NCI-H446 treated with DMSO at 0.1 percent for 48 hours (cell line): ENCODE measurements at places on chromosomes 13 and 19.

GRCh38 chr19:42199440-42200115 lies 17.9 kb downstream of the DEDD2 start:
- no peak for DNase-seq

DNA sequence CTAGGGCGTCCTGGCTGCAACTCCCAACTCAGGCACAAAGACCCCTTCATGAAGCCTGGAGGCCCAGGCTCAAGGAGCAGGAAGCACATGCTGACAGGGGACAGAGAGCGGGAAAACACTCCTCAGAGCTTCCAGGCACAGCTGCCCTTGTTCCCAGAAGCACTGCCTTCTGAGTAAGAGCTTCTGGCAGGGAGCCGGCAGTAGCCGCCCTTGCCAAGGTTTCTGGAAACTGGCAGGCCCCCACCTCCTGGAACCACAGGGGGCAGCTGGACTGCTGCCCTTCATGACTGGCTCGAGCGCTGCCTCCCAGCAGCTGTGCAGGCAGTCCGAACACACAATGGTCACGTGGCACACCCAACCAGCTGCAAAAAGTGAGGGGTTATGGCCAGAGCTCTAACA lies 33.6 kb upstream of the EPHX3 start:
- DNase-seq, result peak; percentile 92

DNA sequence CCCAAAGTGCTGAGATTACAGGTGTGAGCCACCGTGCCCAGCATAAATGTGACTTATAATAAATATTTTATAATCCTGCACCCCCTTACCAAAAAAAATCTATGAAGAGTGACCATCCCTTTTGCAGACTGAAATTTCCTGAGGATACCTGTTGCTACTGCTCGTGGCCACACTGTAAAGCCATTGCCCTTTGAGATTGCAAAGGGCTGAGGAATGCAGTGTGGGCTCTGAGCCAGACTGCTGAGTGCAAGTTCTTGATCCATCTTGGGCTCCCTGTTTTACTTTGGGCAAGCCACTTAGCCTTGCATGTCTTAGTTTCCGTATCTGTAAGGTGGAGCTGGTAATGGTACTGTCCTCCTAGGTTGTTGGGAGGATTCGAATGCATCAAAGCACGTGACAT lies 23.4 kb downstream of the SIPA1L3 start:
- no peak for DNase-seq

- DNase-seq, result no peak
These were observed 24.4 kb downstream of the IL17D start for GRCh38 chr13:20727856-20728255.

- no peak for DNase-seq
These were observed 34.1 kb upstream of the POMP start for GRCh38 chr13:28624707-28625432.

- no peak for DNase-seq
These were observed 4.6 kb downstream of the RBM26 start for GRCh38 chr13:79401259-79402070.

DNA sequence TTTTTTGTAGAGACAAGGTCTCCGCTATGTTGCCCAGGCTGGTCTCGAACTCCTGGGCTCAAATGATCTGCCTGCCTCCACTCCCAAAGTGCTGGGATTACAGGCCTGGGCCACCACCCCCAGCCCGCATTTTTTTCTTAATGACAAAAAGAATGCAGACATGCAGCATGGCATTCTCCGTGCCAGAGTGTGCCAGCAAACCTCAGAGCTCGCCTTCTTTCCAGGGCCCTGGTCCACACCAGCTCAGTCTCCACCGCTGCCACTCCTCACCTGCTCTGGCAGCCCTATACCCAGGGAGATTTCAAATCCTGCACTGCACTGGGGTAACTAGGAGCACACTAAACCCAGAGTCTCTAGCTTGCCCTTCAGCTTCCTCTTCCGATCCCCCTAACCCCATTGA lies 41.7 kb downstream of the ZIC5 start:
- no peak for DNase-seq

DNA sequence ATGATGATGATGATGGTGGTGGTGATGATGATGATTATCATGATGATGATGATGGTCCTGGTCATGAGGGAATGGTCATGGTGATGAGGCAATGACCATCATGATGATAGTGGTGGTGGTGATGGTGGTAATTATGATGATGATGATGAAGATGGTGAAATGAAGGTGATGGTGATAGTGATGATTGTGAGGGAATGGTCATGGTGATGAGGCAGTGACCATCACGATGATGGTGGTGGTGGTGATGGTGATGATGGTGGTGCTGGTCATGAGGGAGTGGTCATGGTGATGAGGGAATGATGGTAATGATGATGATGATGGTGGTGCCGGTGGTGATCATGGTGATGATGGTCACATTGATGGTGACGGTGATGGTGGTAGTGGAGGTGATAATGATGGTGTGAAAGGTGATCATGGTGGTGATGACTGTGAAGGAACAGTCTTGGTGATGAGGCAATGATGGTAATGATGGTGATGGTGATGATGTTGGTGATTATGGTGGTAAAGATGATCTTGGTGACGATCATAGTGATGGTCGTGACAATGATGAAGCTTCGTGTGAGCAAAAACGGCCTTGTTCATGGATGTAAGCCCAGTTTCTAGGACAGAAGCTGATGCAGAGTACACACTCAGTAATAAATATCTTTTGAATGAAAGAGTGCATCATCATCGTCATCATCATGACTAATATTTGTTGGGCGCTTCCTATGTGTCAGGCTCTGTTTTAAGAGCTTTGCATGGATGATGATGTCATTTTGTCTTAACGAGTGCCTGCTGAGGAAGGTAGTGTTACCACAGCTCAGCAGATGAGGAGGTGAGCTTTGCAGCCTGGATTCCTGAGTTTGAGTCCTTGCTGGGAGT lies 17.3 kb downstream of the SBK2 start:
- no peak for DNase-seq

- DNase-seq, result no peak
These were observed 11.5 kb downstream of the STXBP2 start for GRCh38 chr19:7648265-7649014.

- no peak for DNase-seq
These were observed 7.4 kb downstream of the DHRS12 start for GRCh38 chr13:51796546-51796945.

GRCh38 chr19:39413272-39413910 lies 922 bp downstream of the PLEKHG2 start:
- DNase-seq, result no peak

- DNase-seq, result no peak
These were observed at the start of gene MAMSTR for GRCh38 chr19:48719263-48720171. TSS of gene MAMSTR (minus strand) at chr19:48719725. CDS start at chr19:48719031, 694 bp downstream.

DNA sequence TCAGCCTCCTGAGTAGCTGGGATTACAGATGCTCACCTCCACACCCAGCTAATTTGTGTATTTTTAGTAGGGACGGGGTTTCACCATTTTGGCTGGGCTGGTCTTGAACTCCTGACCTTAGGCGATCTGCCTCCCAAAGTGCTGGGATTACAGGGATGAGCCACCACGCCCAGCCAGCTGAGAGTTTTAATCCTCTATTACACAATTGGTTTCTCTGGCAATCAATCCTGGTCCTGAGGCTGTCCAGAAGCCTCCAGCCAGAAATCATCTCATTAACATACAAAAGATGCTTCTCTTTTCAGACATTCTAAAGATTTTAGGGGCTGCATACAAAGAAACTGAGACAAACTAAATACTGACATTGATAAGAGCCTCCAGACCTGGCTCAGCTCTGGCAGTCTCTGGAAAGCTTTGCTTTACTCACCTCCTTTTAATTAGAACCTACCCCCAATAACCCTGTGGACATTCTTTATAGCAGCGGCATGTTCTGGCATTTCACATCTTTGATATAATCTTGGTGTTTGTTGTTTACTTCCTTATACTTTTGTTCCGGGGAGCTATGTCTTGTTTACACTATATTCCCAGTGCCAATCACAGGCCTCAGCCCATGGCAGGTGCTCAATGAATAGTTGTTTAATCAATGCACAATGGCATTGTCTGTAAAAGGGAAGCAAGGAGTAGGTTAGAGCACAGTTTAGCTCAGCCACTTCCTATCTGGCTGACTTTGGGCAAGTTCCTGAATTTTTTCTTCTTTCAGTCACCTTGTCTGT lies 4.1 kb upstream of the ZNF724 start:
- DNase-seq, result no peak

- DNase-seq, result no peak
These were observed 22.0 kb downstream of the ELAVL1 start for GRCh38 chr19:7983286-7983950.

- DNase-seq, result no peak
These were observed 11.8 kb downstream of the PALM start for GRCh38 chr19:720345-721160.

- DNase-seq, result no peak
These were observed 15.7 kb downstream of the NOSIP start for GRCh38 chr19:49564616-49565045.

DNA sequence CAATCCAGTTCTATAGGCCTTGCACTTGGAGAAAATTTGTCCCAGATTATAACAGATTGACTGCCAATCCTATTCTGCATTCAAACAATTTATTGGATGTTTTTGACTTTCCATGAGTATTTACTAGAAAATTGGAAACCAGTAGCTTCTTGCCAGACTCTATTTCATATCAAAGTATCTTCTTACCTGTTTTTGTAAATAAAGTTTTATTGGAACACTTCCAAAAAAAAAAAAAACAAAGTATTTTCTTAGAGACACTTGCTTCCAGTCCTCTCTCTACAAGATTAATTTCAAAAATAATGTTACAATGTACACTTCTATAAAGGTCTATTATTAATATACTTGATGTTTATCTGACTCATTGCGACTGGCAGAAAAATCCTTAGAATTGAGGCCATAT lies 209.2 kb upstream of the PCDH9 start:
- DNase-seq, result no peak

DNA sequence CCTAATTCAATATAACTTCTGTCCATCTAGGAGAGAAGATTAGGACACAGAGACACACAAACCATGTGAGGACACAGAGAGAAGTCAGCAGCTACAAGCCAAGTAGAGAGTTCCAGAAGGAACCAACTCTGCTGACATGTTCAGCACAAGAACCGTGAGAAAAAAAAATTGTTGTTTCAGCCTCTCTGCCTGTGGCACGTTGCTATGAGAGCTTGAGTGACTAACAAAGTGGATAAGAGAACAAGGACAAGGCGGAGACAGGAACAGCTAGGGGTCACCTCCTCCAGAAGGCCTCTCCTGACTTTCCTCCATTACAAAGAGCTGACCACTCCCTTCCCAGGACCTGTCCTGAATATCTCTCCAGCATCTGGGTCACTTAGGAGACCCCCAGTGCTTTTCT lies 5.6 kb upstream of the SIGLEC12 start:
- DNase-seq, result no peak
